Activated CD8-positive, alpha-beta memory T cell treated with anti-CD3 and anti-CD28 coated beads, Interleukin-2, amount 10 ng/mL, durations not matched to agents 7 days and 5 days (primary cell): ENCODE measurements at places on chromosomes 7 and 10. TPM values are rescaled to one million over a fixed set of nuclear protein-coding genes. Genes with fewer than 3 reads are reported as not detected.
A peak's percentile ranks its signal among the peaks of the same experiment; 100 is the strongest.

- H3K27ac ChIP-seq: no peak overlapping the region
- H3K27me3 ChIP-seq: no peaks in the 10 kb centered on the region
- no peaks in the 10 kb centered on the region for H3K4me1 ChIP-seq
- no peak for DNase-seq
- no peaks in the 10 kb centered on the region for H3K36me3 ChIP-seq
- no peak overlapping the region for H3K4me3 ChIP-seq
These were observed 139.8 kb downstream of the FAM53B start for GRCh38 chr10:124604214-124605000.

- H3K27me3 ChIP-seq: no peaks in the 10 kb centered on the region
- H3K27ac ChIP-seq: peak overlapping the region; percentile 85
- H3K36me3 ChIP-seq: peaks cover 46% of the 10 kb centered on the region
These were observed 23.8 kb downstream of the PFKP start for GRCh38 chr10:3090914-3091787.

- no peak overlapping the region for H3K27ac ChIP-seq
- H3K4me1 ChIP-seq: no peaks in the 10 kb centered on the region
- H3K27me3 ChIP-seq: no peaks in the 10 kb centered on the region
- no peaks in the 10 kb centered on the region for H3K36me3 ChIP-seq
- DNase-seq: no peak
- no peak overlapping the region for H3K4me3 ChIP-seq
These were observed 224.7 kb upstream of the SH2B2 start for GRCh38 chr7:102061981-102062390.

DNA sequence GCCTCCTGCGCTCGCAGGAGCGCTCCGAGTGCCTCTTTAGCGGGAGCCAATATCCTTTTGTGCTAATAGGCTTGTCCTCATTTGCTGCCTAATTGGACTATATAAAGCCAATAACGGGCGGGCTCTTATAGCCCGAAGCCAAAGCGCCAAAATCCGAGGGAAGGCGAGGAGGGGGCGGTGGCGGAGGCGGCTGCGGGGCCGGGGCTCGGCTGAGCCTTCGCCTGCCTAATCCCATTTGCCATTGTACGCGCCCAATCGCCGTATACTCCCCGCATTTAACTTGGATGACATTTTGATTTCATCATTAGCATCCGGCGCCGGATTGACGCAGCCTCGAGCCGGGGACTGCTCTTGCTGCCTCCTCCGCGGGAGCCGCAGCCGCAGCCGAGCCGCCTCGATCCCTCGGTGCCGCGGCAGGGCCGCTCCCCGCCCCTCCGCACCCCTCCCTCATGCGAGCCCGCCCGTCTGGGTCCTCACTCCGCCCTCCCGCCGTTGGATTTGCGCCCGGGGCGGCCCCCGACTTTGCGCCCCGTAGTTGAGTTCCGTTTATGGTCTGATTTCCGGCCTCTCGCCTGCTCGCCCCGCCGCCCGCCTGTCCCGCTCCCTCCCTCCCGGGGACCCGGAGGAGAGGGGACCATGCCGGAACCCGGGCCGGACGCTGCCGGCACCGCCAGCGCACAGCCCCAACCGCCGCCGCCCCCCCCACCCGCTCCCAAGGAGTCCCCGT lies at the start of gene HMX3:
HMX3 (plus strand) TSS at position 556 of the 727 bp plus-strand sequence; CDS start at position 637, 81 bp downstream.
- peak; percentile 54 for DNase-seq
- H3K4me1 ChIP-seq: peaks cover 35% of the 10 kb centered on the region
- H3K27ac ChIP-seq: peak within 1 kb of the TSS; percentile 82
- peaks cover 5% of the 10 kb centered on the region for H3K36me3 ChIP-seq

- no peak overlapping the region for H3K27ac ChIP-seq
- H3K36me3 ChIP-seq: no peaks in the 10 kb centered on the region
- H3K4me3 ChIP-seq: no peak overlapping the region
- no peak for DNase-seq
- no peaks in the 10 kb centered on the region for H3K4me1 ChIP-seq
- H3K27me3 ChIP-seq: no peaks in the 10 kb centered on the region
These were observed 59.2 kb upstream of the ADCY1 start for GRCh38 chr7:45514944-45515343.

- peaks cover 10% of the 10 kb centered on the region for H3K36me3 ChIP-seq
- H3K27ac ChIP-seq: peak overlapping the region; percentile 82
- H3K27me3 ChIP-seq: no peaks in the 10 kb centered on the region
- peaks cover 69% of the 10 kb centered on the region for H3K4me1 ChIP-seq
- peak overlapping the region; percentile 87 for H3K4me3 ChIP-seq
These were observed 2.5 kb downstream of the VOPP1 start for GRCh38 chr7:55569797-55570196.

DNA sequence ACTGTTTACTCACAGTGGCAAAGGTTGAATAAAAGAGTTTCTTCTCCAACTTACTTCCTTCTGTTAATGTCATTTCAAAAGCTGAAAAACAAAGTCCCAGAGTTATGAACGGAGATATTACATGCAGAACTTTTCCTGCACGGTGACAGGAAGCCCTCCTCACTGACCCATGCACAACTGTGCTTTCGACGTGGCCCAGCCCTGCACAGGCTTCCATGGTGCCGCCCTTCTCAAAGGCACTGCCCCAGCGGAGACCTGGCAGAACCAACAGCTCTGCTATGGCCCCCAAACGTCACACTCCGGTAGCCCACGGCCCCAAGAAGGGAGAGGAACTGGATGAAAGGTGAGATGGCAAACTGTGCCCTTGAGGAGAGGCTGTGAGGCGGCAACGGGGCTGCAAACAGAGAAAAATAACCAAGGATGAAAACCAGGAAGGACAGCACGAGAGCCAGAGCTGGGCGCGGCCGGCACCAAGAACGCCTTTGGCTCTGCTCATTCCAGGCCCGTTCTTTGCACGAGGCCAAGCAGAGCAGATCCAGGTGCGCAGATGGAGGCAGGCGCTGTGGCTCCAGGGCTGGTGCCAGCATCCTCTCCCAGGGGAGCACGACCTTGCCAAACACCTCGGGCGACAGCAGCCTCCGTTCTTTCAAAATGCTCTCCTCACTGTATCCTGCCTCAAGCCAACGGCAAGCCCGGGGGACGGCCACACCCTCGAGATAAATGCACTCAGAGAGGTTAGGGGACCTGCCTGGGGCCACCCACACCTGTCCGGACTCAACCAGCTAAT lies 7.0 kb upstream of the FUOM start:
- peaks cover 10% of the 10 kb centered on the region for H3K4me1 ChIP-seq
- no peak overlapping the region for H3K4me3 ChIP-seq
- no peaks in the 10 kb centered on the region for H3K27me3 ChIP-seq
- no peak overlapping the region for H3K27ac ChIP-seq
- DNase-seq: no peak

- H3K4me1 ChIP-seq: no peaks in the 10 kb centered on the region
- H3K36me3 ChIP-seq: no peaks in the 10 kb centered on the region
- DNase-seq: no peak
- no peak overlapping the region for H3K27ac ChIP-seq
These were observed 655.6 kb downstream of the SORCS1 start for GRCh38 chr10:106508950-106509349.

DNA sequence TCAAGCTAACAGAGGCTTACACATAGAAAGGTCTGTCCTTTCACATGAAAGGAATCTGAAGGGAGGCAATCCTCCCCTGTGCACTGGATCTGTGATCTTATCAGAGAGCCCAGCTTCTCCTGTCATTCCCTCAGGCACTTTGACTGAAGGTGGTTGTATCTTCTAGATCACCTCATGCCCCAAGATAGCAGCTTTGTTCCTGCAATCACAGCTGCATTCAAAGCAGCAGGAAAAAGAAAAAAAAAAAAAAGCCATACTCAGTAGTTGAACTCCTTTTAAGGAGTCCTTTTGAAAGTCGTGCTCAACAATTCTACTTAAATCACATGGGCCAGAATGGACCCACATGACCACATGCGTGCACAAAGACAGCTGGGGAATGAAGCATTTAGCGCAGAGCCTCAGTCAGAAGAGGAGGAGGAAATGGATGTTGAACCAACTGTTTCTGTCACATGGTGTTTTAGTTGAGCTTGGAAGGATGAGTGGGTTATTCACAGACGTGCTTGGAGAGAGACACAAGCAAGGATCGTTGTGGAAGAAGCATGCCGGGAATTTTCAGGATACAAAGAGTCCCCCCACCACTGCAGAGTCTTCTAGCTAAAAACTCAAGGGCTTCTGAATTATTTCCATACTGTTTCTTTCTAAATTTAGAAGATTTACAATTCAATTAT lies 13.0 kb upstream of the PFKP start:
- H3K36me3 ChIP-seq: no peaks in the 10 kb centered on the region
- no peak overlapping the region for H3K4me3 ChIP-seq

DNA sequence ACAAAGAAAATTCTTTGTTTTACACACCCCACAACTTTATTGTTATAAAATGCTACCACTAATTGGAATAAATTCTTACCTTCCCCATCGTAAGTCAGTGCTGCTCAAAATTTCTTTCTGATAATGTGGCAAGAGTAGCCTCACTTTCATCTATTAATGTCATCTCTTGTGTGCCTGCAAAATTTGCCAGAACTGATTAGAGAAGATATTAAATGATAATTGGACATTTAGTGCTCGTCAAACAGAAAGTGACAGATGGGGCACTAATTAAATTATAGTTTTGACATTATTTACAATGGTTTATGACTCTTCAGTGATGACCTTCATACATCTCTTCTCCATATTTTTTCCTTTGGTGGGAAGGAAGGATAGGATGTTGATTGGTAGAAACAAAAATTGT lies 690.9 kb downstream of the NXPH1 start:
- no peaks in the 10 kb centered on the region for H3K4me1 ChIP-seq
- no peaks in the 10 kb centered on the region for H3K27me3 ChIP-seq
- no peaks in the 10 kb centered on the region for H3K36me3 ChIP-seq
- no peak overlapping the region for H3K27ac ChIP-seq

GRCh38 chr10:101773923-101774588 lies 1.9 kb downstream of the FGF8 start:
- no peak overlapping the region for H3K4me3 ChIP-seq
- no peak for DNase-seq
- no peaks in the 10 kb centered on the region for H3K36me3 ChIP-seq
- peaks cover 69% of the 10 kb centered on the region for H3K27me3 ChIP-seq

DNA sequence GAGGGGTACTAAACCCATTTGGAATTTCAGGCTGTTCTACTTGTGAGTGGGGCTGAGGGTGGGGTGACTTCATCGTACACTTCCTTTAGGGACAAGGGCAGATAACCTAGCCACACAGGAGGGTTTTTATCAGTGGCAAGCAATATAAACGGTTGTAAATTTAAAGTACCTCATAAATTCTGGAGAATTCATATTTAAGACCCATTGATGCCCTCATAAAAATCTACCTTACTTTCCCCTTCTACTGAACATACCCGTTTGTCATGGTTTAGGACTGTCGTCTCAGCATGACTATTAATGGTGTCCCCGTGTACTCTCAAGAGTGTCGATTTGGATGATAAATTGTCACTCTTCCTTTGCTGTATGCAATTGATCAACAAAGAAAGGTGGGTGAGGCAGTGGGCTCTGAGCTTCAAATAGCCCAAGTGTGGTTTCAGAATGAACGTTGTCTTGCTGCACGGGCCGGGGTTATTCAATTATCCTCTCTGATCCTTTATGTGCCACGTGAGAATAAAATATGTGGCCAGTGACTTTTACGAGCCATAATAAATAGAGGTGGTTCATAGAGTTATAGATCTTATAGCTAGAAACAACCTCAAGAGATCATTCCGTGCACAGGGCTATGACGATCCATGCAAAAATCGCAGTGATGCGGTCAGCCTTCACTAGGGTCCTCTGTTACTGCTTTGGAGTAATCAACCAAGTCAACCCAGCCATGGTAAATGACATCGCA lies 82.2 kb downstream of the FAM107B start:
- no peak for DNase-seq
- H3K4me3 ChIP-seq: no peak overlapping the region
- H3K4me1 ChIP-seq: peaks cover 16% of the 10 kb centered on the region
- no peaks in the 10 kb centered on the region for H3K36me3 ChIP-seq
- no peak overlapping the region for H3K27ac ChIP-seq
- H3K27me3 ChIP-seq: peaks cover 8% of the 10 kb centered on the region

DNA sequence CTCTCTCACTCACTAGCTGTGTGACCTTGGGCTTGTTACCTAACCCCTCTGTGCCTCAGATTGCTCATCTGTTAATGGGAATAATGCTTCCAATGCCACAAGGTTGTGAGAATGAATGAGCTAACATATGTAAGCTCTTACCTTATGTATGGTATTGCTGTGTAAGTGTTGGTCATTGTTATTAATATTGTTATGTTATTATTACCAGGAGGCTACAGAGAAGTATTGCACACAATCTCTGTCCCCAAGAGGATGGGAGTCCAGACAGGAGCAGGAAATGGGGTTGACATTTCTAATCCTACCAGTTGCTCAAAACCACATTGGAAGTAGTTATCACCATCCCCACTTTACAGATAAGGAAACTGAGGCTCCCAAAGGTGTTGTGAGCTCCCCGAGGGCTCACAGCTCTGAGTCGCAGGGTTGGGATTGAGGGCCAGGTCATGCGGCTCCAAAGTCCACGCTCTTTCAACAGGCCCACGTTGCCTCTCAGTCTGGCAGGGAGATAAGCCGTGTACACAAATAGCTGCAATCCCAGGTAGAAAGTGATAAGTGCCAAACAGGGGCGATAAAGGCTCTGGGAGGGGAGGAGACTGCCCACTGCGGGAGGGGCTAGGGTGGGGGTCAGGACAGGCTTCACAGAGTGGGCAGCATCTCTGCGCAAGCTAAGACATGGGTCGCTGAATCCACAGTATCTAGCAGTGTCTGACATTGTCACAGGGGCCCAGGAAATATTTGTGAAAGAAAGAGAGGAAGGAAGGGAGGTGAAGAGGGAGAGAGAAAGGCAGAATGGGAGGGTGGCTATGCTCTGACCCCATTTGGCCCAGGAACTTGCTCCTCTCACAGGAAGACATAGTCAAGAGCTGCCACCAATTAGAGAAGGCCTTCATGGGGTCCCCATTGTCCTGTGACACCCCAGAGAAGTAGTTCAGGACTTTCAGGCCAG lies 9.6 kb upstream of the ZMIZ1 start:
- peaks cover 12% of the 10 kb centered on the region for H3K4me1 ChIP-seq
- peaks cover 11% of the 10 kb centered on the region for H3K27me3 ChIP-seq
- no peak overlapping the region for H3K27ac ChIP-seq
- no peak for DNase-seq

GRCh38 chr10:130767116-130767730 lies 544.3 kb downstream of the TCERG1L start:
- DNase-seq: no peak
- no peaks in the 10 kb centered on the region for H3K27me3 ChIP-seq
- no peak overlapping the region for H3K4me3 ChIP-seq
- no peaks in the 10 kb centered on the region for H3K36me3 ChIP-seq
- H3K4me1 ChIP-seq: no peaks in the 10 kb centered on the region

DNA sequence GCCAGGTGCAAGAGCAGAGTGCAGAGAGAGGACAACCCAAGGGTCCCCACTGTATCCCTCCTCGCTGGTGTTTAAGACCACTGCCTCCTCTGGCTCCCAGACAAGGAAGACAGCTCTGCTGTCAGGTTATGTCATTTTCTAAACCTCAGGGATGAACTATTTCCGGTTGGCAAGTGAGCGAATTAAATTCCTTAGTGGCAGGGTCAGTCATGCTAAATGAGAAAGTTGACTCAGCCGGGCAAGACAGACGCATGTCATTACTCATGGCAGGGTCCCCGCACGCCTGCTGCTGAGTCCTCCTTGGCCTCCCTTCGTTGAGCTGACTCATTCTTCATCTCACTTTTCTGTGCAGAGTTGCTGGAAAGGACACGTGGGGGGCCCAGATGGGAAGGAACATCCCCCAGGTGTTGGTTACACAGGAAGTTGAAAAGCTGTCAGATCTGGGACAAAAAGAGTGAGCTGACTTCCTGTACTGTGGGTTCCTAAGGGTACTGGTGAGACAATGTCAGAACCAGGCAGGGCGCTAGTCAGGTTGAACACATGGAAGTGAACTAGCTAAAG lies 47.1 kb upstream of the UCN3 start:
- no peaks in the 10 kb centered on the region for H3K36me3 ChIP-seq
- DNase-seq: peak; percentile 78
- no peak overlapping the region for H3K4me3 ChIP-seq
- H3K27me3 ChIP-seq: peaks cover 3% of the 10 kb centered on the region

Gene GNGT1
- total RNA-seq: not detected

Gene CRTAC1
- not detected for total RNA-seq

Gene FAM24B
- total RNA-seq: 15.3 TPM

Gene SNX13
- 19.5 TPM for total RNA-seq
